Hepatocyte (in vitro differentiated cells): ENCODE measurements at places on chromosomes 3 and 15. TPM values are rescaled to one million over a fixed set of nuclear protein-coding genes. Genes with fewer than 3 reads are reported as not detected.

GRCh38 chr15:101172501-101173071 is 79.3 kb downstream of the CHSY1 start:
- peaks cover 6% of the 10 kb centered on the region for H3K4me1 ChIP-seq
- H3K27me3 ChIP-seq = no peaks in the 10 kb centered on the region
- H3K4me3 ChIP-seq = no peak overlapping the region
- H3K36me3 ChIP-seq = peaks cover 4% of the 10 kb centered on the region
- no peak for DNase-seq

- H3K27ac ChIP-seq = no peak overlapping the region
- no peak for DNase-seq
- no peak overlapping the region for H3K4me3 ChIP-seq
- no peaks in the 10 kb centered on the region for H3K27me3 ChIP-seq
- no peaks in the 10 kb centered on the region for H3K36me3 ChIP-seq
- no peaks in the 10 kb centered on the region for H3K4me1 ChIP-seq
These were observed 212.5 kb upstream of the GADL1 start for GRCh38 chr3:31106912-31107311.

GRCh38 chr3:134374791-134375581 is 739 bp upstream of the AMOTL2 start:
- H3K4me3 ChIP-seq = no peak overlapping the region
- peaks cover 27% of the 10 kb centered on the region for H3K4me1 ChIP-seq
- H3K36me3 ChIP-seq = no peaks in the 10 kb centered on the region
- H3K27ac ChIP-seq = peak overlapping the region; percentile 99

DNA sequence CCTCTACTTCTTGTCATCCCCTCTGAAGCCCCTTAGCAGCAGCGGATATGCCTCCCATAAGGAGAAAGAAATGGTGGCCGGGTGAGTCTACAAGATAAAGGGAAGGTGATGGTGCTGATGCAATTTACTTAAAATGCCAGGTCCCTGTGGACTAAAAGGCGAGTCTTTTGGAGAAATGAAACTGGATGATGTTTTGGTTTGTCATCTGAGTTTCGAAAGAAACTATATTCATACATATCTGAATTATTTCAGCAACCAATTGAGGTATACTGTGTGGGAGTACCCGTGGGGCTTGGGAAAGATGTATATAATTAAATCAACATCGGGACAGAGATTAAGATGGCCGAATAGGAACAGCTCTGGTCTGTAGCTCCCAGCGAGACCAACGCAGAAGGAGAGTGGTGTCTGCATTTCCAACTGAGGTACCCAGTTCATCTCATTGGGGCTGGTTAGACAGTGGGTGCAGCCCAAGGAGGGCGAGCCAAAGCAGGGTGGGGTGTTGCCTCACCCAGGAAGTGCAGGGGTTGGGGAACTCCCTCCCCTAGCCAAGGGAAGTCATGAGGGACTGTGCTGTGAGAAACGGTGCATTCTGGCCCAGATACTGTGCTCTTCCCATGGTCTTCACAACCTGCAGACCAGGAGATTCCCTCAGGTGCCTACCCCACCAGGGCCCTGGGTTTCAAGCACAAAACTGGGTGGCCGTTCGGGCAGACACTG is 210.6 kb upstream of the CHRM5 start:
- H3K4me3 ChIP-seq = no peak overlapping the region
- no peak for DNase-seq
- H3K27ac ChIP-seq = no peak overlapping the region

- no peak for DNase-seq
- no peaks in the 10 kb centered on the region for H3K36me3 ChIP-seq
- H3K27ac ChIP-seq = no peak overlapping the region
These were observed 1.6 kb downstream of the SKOR1 start for GRCh38 chr15:67826717-67827561.

GRCh38 chr3:133862161-133862560 is 33.5 kb downstream of the RAB6B start:
- no peaks in the 10 kb centered on the region for H3K36me3 ChIP-seq
- no peak overlapping the region for H3K27ac ChIP-seq
- DNase-seq = no peak

DNA sequence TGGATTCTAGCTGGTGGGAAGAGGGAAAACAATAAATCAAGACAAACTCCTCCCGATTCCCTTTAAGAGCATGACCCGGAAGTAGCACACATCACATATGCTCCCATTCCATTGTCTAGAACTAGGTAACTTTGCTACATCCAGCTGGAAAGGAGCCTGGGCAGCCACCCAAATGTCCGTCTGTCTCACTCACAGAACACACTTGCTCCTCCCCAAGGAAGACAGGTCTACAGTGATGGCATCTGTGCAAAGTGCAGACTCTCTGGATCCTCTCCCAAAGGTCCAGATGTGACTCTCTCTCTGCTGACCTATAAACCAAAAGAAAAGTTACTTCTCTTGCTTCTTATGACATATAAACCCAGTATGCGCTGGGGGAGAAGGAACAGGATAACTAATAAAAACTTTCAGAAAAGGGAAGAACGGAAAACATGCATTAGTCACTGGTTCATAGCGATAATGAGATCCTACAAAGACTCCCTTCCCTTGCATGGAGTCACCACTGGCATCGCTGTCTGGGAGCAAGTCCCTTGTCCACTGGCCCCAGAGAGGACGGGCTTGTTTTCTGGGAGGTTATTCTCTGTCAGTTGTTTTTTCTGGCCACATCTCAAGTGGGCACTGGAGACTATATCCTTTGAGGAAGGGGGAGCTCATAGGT is 29.8 kb upstream of the EPHB3 start:
- no peaks in the 10 kb centered on the region for H3K36me3 ChIP-seq
- H3K27me3 ChIP-seq = peaks cover 29% of the 10 kb centered on the region
- DNase-seq = no peak
- H3K4me1 ChIP-seq = no peaks in the 10 kb centered on the region
- no peak overlapping the region for H3K27ac ChIP-seq

- no peaks in the 10 kb centered on the region for H3K36me3 ChIP-seq
- H3K27ac ChIP-seq = no peak overlapping the region
- DNase-seq = no peak
- no peaks in the 10 kb centered on the region for H3K4me1 ChIP-seq
- no peak overlapping the region for H3K4me3 ChIP-seq
These were observed 448.6 kb downstream of the EPHB1 start for GRCh38 chr3:135243616-135244015.

DNA sequence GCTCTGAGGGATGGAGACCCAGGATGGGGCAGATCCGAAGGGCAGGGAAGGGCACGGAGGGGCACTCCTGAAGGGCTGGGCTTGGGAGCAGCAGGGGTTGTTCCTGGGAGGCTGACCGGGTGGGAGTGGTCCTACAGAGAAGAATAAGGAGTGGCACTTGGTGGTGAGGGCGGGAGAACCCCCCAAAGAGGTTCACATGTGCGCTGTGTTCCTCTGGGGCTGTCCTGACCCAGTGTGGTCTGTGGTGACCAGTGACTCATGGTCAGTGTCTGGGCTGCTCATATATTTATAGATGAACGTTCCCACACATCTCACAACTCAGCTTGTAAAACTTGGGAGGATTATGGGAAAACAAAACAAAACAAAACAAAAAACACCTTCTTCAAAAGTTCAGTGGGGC is 10.0 kb downstream of the TRPM1 start:
- peaks cover 7% of the 10 kb centered on the region for H3K4me1 ChIP-seq
- no peak for DNase-seq
- no peaks in the 10 kb centered on the region for H3K27me3 ChIP-seq

GRCh38 chr3:111767756-111768445 is 91.2 kb upstream of the PHLDB2 start:
- no peaks in the 10 kb centered on the region for H3K27me3 ChIP-seq
- H3K4me1 ChIP-seq = peaks cover 21% of the 10 kb centered on the region
- DNase-seq = no peak
- no peak overlapping the region for H3K4me3 ChIP-seq

GRCh38 chr3:8846176-8846575 is 76.8 kb upstream of the OXTR start:
- DNase-seq = no peak
- no peak overlapping the region for H3K27ac ChIP-seq
- no peaks in the 10 kb centered on the region for H3K36me3 ChIP-seq
- no peaks in the 10 kb centered on the region for H3K27me3 ChIP-seq

DNA sequence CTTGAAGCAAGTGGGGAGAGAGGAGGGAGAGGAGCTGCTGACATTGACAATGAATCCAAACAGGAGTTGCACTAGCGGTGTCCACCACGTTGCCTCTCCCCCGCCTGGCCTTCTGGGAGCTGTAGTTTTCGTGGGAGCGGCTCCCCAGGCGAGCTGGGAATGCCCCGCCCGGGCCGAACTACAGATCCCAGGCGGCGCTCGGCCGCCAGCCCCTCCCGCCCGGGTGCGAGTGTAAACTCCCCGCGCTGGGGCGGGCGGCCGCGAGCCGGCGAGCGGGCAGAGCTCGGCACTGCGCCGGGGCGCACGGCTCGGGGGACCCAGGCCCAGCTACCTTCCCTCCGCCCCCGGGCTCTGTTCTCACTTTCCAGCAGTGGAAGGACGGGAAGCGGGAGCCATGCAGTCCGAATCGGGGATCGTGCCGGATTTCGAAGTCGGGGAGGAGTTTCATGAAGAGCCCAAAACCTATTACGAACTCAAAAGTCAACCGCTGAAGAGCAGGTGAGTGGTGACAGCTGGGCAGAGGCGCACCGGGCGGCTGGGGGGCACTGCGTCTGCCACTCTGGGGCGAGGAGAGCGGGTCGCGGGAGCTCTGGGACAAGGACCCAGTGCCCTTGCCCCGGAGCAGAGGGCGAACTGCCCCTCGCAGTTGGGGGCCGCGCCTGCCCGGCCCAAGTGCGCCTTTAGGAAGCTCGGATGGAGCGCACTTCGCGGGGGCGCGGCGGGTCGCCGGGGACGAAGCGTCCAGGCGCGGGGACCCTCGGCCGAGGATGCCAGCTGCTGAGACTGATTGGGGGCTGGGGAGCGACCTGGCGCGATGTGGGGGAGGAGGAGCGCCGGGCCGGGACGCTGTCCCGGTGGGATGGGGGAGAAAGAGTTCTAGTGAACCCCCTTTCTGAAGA is at the start of gene MITF:
Gene MITF, plus strand, starts transcription at position 261 of the 899 bp plus-strand sequence. Its CDS starts 134 bp downstream, at position 395.
- H3K27ac ChIP-seq = peak within 1 kb of the TSS; percentile 3
- H3K36me3 ChIP-seq = no peaks in the 10 kb centered on the region
- H3K27me3 ChIP-seq = no peaks in the 10 kb centered on the region
- H3K4me3 ChIP-seq = peak within 1 kb of the TSS; percentile 97

- no peak overlapping the region for H3K27ac ChIP-seq
- H3K4me1 ChIP-seq = no peaks in the 10 kb centered on the region
- H3K27me3 ChIP-seq = no peaks in the 10 kb centered on the region
- DNase-seq = no peak
These were observed 82.2 kb downstream of the ITPR1 start for GRCh38 chr3:4575381-4575780.

DNA sequence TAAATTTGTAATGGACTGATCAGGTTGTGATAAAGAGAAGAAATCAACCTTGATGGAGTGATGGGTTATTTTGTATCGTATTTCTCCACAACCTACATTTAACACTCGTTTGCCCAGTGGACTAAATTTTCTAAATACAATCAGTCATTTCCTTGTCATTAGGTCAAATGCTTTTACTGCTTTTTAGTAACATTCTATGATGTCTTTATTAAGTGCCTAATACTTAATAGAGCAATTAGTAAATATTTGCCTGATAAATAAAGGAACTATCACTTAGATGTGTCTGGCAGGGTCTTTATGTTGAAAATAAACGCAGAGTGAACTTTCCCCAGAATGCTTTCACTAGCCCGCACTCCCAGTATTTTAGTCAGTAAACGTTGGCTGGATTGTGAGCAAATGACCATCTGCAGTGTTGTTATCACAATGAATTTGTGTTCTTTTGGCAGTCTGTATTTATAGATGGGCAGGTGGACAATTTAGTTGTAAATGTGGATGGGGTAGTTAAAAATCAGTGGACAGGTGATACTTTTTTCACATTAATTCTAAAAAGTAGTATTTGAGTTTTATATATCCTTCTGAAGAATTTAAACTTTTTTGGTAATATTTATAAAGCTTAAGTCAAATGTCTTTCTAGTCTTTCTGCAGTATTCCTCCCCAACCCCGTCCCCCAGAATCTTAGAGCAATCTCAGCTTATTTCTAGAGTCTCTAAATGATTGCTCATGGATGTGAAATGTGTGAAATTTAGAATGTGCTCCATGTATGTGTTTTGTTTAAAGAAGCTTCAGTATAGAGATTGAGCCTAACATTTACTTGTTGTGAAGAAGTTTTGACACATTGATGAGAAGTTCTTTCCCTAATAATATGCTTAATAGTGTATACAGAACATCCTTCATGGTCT is 4.9 kb downstream of the USP3 start:
- H3K4me1 ChIP-seq = peaks cover 39% of the 10 kb centered on the region
- H3K27me3 ChIP-seq = no peaks in the 10 kb centered on the region
- no peak for DNase-seq

GRCh38 chr3:67468511-67468910 is 185.9 kb downstream of the SUCLG2 start:
- H3K36me3 ChIP-seq = no peaks in the 10 kb centered on the region
- H3K4me1 ChIP-seq = no peaks in the 10 kb centered on the region
- no peaks in the 10 kb centered on the region for H3K27me3 ChIP-seq
- no peak overlapping the region for H3K4me3 ChIP-seq
- no peak overlapping the region for H3K27ac ChIP-seq

The WNT7A gene
- total RNA-seq = 0.13 and 0.28 TPM in 2 replicates

The XIRP1 gene
- 0.10 TPM in 1 of 2 replicates, not detected in the other for total RNA-seq

The RETNLB gene
- not detected in 2 replicates for total RNA-seq

The EBLN2 gene
- total RNA-seq = 5.5 and 9.3 TPM in 2 replicates

The HGD gene
- total RNA-seq = 48.3 and 64.6 TPM in 2 replicates

The P2RY14 gene
- 0.24 TPM in 1 of 2 replicates, not detected in the other for total RNA-seq

The RASL12 gene
- total RNA-seq = 6.4 and 6.5 TPM in 2 replicates

The RTP4 gene
- total RNA-seq = 1.8 and 3.9 TPM in 2 replicates

The TRAIP gene
- total RNA-seq = 2.5 and 4.9 TPM in 2 replicates

The GOLGA8T gene
- total RNA-seq = not detected in 2 replicates

The ZWILCH gene
- total RNA-seq = 10.8 and 17.8 TPM in 2 replicates

The GOLGA6D gene
- total RNA-seq = 0.76 TPM in 1 of 2 replicates, not detected in the other
